Upper lobe of right lung (tissue), 1 donor: ENCODE measurements at places on chromosomes 11 and 22. TPM values are rescaled to one million over a fixed set of nuclear protein-coding genes. Genes with fewer than 3 reads are reported as not detected.
A peak's percentile ranks its signal among the peaks of the same experiment; 100 is the strongest.

Gene OR5D18
- not detected for total RNA-seq

DNA sequence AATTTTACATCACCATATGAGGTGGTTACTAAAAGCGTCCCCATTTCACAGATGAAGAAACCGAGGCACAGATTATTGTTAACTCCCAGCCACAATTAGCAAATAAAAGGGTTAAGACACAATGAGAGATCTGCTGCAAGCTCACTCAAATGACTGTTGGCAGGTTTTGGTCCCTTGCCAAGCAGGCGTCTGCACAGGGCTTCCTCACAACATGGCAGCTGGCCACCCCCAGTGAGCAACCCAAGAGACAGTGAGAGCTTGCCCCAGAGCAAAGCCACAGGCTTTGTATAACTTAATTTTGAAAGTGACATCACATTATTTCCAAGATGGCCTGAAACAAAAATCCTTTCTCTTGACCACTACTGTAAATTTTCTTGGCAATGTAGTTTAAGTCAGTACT is 217.6 kb downstream of the NTM start:
- no peak for DNase-seq

DNA sequence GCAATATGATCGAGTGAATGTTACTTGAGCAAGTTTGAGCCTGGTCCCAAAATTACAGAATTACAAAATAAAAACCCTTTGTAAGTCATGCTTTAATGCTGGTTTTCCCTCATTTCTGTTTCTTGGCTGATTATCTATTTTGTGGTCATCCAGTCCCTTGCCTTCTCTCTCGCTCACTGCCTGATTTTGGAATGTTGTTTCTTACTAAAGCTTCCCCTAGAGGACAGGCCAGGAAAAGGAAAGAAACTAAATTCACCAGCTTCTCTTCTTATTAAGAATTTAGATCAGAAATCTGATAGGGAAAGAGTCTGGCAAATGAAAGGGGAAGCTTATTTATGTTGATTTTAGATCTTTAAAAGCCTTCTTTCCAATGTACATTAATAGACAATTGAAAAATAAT is 16.6 kb upstream of the BDNF start:
- no peak for DNase-seq

GRCh38 chr22:20211997-20212753 is 55.9 kb downstream of the RTN4R start:
- peak; percentile 85 for DNase-seq

Gene MS4A7
- total RNA-seq = 184 TPM

- DNase-seq = no peak
These were observed 1.2 kb upstream of the NUP50 start for GRCh38 chr22:45162531-45162930.

Gene TUB
- 3.6 TPM for total RNA-seq

Gene GNB1L
- total RNA-seq = 7.8 TPM

Gene BIK
- 0.87 TPM for total RNA-seq

DNA sequence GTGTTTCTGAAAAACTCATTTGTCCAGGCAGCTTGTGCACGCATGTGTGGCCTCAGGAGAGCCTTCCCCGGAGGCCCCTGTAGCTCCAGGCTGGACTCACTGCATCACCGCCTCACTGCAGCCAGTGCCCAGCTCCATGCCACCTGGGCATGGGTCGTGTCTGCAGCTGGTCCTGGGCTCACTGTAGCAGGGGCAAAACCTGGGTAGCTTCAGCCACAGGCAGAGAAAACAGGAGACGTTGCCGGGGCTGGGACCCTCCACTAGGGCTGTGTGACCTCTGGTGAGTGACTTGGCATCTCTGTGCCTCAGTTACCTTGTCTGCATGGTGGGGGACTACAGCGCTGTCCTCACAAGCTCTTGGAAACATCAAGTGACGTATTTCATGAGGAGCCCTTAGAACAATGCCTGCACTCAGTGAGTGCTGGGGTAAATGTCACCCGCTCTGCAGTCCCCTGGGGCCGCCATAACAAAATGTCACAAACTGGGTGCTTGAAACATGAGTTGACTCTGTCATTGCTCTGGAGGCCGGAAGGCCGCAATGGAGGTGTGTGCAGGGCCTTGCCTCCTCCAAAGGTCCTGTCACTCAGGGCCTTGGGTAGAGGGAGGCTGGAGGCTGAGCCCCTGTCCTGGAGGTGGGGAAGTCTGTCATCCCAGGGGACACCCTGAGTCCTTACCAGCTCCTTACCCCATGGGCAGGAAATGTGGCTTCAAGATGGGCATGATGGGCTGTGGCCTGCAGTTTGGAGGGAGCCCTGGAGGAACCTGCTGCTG is 488.7 kb downstream of the TBC1D22A start:
- DNase-seq = no peak

GRCh38 chr11:79403839-79404238 is 37.0 kb downstream of the TENM4 start:
- DNase-seq = no peak

Gene KCNK4
- not detected for total RNA-seq

GRCh38 chr11:97965849-97966646 is 1054.7 kb upstream of the CNTN5 start:
- no peak for DNase-seq

DNA sequence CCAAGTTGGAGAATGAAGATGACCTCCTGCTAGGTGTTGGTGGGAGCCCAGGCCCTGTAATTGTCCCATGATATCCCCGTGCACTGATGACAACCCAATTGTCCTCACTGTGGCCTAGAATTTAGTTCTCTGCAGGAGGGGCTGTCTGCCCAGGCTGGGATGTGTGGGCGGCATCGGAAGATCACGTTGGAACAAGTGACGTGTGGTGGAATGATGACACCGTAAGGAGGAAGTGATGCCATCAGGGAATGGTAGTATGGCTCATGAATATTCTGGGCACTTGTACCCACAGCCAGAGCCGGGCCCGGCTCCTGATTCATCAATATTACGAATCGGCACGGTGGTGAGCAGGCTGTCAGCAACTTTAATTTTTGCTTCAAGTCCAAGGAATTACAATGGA is 111.6 kb downstream of the MIAT start:
- DNase-seq = no peak

Gene LARGE2
- 6.0 TPM for total RNA-seq

DNA sequence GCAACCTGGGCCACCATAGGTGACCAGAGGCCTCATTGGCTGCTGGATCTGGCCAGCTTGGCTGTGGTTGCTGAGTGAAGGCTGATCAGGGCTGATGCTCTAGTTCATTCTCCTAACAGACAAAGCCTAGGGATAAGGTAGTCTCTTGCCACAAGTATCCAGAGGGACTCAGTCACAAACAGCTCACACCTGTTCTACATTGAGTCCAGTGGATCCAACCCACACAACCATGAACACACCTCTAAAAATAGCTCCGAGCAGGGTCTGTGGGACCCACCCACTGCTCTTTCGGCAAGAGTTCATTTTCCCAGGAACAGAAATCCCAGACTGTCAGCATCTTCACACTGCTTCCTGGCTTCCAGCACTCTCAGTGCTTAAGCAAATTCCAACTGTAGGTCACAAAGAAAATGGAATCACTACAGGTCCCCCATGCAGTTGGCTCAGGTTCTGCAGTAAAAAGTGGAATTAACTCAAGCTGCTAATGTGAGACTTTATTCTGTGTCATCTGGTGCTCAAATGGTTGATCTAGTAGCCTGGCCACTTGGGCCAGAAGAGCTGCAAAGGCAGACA is 67.3 kb downstream of the PPFIBP2 start:
- DNase-seq = no peak

DNA sequence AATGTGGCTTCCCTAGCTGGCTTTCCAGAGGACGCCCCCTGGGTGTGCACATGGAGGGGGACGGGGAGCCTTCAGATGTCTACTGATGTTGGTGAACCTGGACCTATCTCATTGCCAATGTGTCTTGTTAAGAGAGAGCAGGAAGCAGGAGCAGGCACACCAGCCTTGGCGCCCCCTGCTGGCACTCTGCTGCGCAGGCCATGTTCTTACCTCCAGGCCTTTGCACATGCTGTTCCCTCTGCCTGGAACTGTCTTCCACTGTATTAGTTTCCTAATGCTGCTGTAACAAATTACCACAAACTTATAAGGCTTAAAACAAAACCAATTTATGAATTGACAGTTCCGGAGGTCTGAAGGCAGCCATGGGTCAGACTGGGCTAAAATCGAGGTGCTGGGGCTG is 23.6 kb upstream of the MN1 start:
- no peak for DNase-seq

DNA sequence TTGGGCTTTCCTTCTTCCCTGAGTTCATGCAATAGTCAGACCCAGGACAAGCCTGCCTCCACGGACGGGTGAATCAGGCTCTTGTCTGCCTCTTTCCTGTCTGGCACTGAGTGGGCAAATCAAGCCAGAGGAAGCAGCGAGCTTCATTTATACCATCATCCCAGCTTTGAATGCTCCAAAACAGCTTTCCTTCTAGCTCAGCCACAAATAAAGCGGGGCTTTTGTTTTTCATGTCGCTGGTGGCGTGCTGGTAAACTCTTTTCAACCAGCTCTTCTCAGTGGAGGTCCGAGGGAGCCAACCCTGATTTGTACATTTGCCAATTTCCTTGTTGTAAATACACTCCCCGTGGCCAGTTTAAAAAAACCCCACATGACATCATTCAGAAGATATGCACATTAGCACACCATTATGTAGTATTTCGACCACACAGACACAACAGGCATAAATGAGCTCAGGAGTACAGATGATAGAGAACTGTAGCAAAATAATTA is 8.6 kb downstream of the C11orf91 start:
- DNase-seq = no peak

- DNase-seq = no peak
These were observed 1.0 kb downstream of the RAPSN start for GRCh38 chr11:47447906-47448305.

Gene SCUBE1
- total RNA-seq = 36.0 TPM

Gene CDC42EP1
- 73.9 TPM for total RNA-seq

GRCh38 chr11:110184456-110184855 is 91.3 kb downstream of the ZC3H12C start:
- DNase-seq = no peak

Gene ATG13
- total RNA-seq = 61.1 TPM

- DNase-seq = peak; percentile 98
These were observed at the start of gene ARHGEF12 for GRCh38 chr11:120335908-120336640. Gene ARHGEF12 (plus strand): TSS chr11:120336413. CDS start chr11:120337244, 831 bp downstream.

Gene NXPE2
- not detected for total RNA-seq

Gene C11orf86
- total RNA-seq = not detected

DNA sequence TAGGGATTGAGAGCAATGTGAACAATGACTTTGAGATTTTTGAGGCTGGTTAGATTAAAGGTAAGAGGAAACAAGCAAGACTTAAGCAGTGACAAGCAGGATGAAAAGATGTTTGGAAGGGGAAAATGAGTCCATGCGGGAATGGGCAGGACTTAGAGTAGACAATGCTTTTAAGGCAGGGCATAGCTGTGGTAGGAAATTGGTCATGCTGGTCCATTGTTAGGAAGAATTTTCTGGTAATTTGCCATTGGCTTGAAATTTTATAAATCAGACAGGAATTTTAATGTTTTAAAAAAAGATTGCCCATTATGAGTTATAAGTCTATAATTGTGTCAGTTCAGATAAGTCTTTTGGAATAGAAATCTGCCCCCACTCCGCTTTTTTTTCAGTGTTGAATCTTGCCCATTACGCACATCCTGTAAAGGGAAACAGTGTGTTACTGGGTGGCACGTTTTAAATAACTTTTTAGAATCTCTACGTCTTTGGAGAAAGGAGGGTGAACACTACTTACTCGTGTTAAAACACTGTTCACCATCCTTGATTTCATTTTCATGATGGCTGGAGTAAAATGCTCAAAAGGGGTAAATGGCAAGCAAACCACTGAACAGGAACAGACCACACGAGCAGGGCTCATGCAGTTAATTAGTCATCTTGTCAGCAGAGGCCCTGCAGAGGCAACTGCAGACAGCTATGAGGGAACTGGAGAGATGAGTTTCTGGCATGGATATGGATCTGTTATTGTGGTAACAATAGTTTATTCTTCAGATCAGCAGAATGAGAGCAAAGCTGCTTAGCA is 25.0 kb downstream of the SWAP70 start:
- no peak for DNase-seq

GRCh38 chr11:113249786-113250185 is 64.6 kb upstream of the TTC12 start:
- DNase-seq = no peak

Gene PNPLA2
- 143 TPM for total RNA-seq

GRCh38 chr11:113504586-113504985 is 29.4 kb upstream of the DRD2 start:
- no peak for DNase-seq

- DNase-seq = no peak
These were observed 39.3 kb upstream of the PICALM start for GRCh38 chr11:86108191-86108590.

GRCh38 chr11:117217141-117218084 is 14.5 kb downstream of the PCSK7 start:
- peak; percentile 7 for DNase-seq
